Activated naive CD4-positive, alpha-beta T cell (primary cell): ENCODE measurements at places on chromosomes 7 and 10.

DNA sequence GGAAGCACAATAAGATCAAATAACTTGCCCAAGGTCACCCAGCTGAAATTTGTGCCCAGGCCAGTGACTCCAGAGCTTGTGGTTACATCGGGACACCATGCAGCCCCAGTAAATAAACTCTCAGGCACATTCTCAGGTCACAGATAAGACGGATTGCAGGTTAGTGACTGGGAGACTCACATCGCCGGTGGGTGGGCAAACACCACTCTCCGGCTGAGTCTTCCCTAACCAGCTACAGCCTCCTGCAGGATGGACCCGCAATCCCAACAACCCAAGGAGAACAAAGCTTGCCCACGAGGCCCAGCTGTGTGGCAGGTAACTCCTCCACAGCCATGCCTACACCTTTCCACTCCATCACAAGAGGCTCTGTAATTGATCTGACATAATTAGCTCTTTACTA lies 81.7 kb upstream of the EFCAB10 start:
- DNase-seq, result no peak

DNA sequence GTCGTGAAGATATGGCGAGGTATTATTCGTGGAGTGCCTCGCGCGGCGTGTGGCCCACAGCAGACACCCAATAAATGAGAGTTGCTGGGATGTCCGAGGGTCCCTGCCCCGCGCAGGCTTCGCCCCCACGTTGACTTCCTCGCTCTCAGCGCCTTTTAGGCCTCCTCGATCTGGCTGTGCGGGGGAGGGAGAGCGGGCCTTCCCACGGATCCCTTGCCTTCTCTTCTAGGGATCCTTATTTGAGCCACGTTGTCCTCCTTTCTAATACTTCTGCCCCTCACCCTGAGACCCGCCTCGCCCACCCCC lies 660 bp downstream of the VCL start:
- DNase-seq, result no peak

- DNase-seq, result no peak
These were observed 18.5 kb upstream of the PRRT4 start for GRCh38 chr7:128379900-128380479.

GRCh38 chr10:55820478-55820877 lies 540.6 kb downstream of the ZWINT start:
- DNase-seq, result no peak

GRCh38 chr10:740936-741431 lies 51.5 kb upstream of the DIP2C start:
- DNase-seq, result no peak

DNA sequence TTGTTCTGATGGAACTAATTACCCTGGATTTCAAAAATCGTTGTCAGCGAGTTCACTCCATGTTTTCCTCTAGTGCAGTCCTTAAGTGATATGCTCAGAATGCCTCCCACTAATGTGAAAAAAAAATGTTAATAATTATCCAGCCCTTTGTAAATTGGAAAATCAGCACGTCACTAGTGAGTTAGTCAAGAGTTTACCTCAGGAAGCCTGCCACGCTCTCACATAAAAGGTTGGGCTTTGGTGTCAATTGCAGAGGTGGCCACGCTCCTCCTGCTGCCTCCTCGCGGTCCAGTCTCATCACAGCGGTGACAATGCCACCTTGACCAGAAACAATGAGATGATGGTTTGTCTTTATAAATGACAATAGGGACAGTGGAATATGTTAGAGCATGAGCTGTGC lies 22.5 kb downstream of the UPP1 start:
- DNase-seq, result no peak

DNA sequence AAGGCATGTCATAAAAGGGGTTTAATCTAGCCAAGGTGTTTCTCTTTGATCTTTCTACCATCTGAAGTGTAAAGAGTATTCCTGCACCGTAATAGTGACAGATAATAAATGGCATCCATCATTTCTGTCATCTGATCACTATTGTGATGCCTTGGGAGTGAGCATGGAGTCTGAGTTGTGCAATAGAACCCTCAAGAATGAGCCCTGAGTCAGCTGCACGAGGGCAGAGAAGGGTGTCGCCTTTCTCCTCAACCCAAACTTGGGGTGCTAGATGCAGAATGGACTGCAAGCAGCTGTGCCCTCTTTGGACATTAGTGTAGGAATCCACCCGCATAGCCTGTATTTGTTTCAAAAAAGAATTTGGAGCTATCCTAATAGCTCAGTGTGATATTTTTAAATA lies 115.2 kb downstream of the ZNF37A start:
- no peak for DNase-seq

DNA sequence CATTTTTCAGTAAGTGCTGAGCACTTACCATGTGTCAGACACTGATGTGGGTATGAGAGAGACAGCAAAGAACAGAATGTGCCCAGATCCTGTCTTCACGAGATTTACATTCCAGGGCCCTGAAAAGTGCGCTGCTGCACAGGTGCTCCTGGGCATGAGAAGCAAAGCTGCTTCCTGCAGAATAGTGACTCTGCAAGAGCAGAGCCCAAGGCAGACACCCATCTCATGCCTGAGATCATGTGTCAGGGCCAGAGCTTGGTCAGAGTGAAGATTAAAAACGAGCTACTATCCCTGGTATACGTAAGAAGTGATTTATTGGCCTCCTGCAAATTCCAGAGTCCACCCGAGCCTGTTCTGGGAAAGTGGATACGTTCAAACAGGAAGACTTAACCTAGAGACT lies 824.4 kb downstream of the GRID1 start:
- DNase-seq, result no peak

GRCh38 chr7:1925349-1925748 lies 255.3 kb downstream of the ELFN1 start:
- DNase-seq, result no peak

DNA sequence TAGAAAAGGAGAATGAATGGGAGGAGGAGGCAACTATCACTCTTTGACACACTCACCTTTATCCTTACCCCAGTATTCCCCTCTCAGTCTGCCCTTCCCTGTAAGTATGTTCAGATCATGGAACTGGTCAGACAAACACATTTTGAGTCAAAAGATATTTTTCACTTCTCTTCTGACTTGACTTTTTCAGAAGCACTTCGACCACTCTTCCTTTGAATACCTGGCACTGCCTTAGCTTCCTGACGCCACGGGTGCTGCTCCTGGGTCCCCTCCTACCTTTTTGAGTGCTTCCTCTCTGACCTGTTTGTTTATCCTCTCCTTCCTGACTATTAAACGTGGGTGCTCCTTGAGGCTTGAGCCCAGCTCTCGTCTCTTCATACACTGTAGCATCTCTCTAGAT lies 19.8 kb upstream of the C10orf67 start:
- no peak for DNase-seq

GRCh38 chr7:2258661-2259365 lies 16.8 kb downstream of the NUDT1 start:
- DNase-seq, result no peak

- DNase-seq, result no peak
These were observed 471.1 kb upstream of the GALNT17 start for GRCh38 chr7:70660819-70661191.

DNA sequence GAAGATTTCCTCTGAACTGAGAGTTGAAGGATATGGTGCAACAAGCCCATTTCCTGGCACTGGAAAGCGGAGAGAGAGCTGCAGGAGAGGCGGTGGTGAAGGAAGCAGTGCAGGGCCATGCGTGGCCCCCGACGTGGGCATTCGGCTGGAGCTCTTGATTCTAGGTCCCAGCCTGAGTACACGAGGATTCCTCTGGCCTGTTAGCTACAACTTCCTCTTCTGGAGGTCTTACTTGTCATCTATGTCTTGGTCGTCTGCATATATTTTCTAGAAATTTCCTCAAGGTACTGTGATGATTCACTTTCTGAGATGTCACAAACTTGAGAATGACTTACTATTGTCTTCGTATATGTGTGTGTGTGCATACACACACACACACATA lies 59.2 kb upstream of the JAZF1 start:
- no peak for DNase-seq

GRCh38 chr7:30831227-30831626 lies 60.0 kb downstream of the MINDY4 start:
- no peak for DNase-seq

- no peak for DNase-seq
These were observed 184.6 kb downstream of the SGMS1 start for GRCh38 chr10:50439187-50439586.

- no peak for DNase-seq
These were observed 39.8 kb upstream of the SRGN start for GRCh38 chr10:69048103-69048502.

DNA sequence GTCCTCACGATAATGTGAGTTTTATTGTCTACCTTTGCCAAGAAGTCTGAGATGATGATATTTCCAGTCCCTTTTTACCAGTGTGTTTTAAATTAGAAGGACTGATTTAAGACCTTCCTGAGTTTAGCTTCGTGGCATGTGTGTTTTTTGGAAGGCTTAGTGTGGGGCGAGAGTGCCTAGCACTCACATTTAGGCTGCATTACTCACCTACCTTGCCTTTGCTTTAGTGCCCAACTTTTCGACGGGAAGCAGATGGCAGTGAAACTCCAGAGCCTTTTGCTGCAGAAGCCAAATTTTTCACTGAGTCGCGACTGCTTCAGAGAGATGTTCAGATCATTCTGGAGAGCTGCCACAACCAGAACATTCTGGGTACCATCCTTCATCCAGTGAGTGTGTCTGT lies 50.9 kb downstream of the SND1 start:
- DNase-seq, result no peak

DNA sequence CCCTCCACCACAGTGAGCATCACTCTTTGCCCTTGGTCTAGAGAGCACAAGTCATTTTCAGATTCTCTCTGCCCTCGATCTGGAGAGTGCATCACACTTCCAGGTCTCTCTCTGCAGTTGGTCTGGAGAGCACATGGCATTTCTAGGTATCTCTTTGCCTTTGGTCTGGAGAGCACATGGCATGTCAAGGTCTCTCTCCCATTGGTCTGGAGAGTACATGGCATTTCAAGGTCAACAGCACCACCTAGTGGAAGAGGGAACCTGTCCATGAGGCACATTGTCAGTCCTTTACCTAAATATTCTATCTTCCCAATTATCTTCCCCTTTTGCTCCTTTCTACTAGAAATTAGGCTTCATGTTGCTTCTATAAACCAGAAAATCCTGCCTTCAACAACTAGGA lies 1139.4 kb downstream of the XPNPEP1 start:
- DNase-seq, result no peak

DNA sequence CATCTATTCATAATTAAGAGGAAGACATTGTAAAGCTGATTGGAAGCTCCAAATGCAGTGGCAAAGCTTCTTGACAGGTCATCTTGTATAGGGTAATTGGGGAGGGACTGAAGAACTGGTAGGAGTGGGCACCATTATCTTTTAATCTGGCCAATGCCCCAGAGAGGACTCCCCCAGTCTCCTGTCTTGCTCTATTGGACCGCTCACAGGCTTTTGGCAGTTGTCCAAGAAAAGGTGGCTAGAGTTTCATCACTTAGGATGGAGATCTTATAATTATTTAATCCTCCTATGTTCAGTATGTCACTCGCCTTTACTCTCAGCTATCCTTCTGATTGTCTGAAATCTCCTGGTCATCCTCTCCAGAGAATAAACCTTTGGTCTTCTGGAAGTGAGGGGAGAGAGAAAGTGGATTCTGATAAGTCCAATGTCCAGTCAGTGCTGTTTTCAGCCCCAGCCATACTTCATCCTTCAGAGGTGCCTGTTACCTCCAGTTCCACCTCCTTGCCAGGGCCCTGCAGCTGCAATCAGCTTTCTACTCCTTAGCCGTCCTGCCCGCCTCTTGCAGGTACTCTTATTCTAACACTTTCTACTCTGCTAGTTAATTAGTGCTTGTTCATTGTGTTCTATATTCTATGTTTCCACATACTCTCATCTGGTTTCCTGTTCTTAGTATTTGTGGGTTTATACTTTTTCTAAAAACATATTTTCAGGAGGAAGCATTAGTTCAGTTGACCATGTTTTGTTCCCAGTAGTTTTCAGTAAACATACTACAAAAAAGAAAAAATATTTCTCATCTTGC lies 241.6 kb downstream of the NSUN6 start:
- DNase-seq, result no peak

DNA sequence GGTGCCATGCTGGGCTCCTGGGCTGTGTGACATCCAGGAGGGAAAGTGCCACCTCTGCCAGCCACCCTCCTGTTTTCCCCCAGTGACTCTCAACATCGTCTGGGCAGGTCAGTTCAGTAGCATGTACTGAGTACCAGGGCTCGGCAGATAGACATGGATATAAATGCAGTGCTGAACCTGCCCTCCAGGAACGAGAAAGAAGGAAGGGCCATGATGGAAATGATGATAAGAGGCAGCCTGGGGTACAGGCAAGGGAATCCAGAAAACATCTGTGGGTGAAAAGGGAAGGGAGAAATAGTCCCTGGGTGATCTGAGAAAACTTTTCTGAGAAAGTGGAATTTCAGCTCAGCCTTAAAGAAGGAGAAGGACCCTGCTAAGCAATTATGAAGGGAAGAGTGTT lies 12.1 kb downstream of the CNNM1 start:
- no peak for DNase-seq

GRCh38 chr7:134714470-134715205 lies 64.8 kb upstream of the CALD1 start:
- no peak for DNase-seq

GRCh38 chr10:98878418-98878817 lies 357.2 kb downstream of the HPSE2 start:
- no peak for DNase-seq

DNA sequence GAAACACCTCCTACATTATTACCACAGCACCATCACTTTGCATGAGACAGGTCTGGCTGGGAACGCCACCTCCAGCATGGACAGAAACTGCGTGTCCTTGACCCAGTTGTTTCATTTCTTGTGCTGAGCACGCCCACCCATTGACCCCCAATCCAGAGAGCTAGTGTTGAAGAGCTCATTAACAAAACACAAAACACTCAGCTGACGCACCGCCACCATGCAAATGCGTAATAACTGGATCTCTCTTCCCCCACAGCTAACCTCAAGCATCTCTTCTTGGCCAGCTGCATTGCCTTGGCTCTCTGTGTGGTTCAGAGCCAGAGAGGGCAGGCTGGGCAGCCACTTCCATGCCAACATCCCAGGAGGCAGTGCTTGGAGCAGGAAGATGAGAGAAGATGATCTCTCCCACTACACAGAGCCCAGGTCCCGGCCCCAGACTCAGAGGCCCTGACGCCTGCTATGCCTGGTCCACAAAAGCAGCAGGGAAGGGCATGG lies 173.5 kb downstream of the PLXNA4 start:
- no peak for DNase-seq

- DNase-seq, result no peak
These were observed 34.5 kb downstream of the LHPP start for GRCh38 chr10:124496150-124496549.
